H9 (cell line): ENCODE measurements at places on chromosomes 13 and 19.

DNA sequence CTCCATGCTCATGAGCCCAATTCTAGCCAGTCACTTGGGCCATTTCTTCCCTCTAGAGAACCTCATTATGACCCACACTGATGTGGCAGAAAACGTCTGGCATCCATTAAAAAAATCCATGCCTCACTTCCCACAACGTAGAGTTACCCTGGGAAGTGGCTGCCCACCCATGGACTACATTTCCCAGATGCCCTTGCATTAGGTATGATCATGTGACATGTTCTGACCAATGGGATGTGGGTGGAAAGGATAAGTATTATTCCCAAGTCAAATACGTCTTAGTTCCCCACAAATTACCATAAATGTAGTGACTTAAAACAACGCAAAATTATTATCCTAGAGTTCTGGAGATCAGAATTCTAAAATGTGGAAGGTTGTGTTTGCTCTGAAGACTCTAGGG lies 47.9 kb upstream of the ZNRF4 start:
- no peak for DNase-seq

DNA sequence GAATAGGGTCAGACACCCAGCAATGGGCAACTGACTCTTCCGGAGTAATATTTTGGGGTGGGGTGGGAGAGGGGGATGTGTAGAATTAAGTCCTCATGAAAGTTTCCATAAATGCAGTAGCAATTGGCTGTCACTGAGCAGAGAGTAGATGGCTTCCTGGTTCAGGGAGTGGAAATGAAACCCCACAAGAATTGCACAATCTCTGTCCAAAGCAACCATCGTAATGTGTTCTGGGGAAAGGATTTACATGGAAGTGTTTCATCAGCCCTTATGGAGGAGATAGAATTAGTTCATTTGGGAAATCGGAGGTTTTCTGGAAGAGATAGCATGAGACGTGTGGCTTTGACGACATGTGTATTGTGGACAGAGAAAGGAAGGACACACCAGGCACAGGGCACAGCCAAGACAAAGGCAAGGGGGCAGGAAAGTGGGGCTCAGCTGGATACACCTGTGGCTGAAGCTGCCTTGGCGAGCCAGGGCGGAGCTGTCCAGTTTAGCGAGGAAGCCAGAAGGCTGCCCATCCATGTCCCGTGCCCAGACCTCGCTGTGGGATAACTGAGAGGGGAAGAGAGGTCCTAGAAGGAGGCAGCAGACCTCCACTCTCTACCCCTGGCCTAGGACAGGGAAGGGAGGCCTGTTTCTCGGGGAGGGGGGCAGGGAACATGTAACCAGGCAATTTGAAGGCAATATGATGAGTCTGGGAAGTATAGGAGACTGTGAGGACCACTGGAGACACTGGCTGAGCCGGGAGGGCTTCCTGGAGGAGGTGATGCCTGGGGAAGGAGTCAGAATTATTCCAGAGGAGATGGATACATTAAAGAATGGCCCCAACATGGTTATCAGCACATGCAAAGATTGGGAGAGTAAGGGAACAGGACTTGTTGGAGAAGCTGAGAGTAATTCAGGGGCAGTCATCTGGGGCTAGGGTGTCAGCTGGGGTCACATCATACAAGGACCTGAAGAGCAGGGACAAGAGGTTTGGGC lies 2.6 kb upstream of the CLEC4G start:
- no peak for DNase-seq

DNA sequence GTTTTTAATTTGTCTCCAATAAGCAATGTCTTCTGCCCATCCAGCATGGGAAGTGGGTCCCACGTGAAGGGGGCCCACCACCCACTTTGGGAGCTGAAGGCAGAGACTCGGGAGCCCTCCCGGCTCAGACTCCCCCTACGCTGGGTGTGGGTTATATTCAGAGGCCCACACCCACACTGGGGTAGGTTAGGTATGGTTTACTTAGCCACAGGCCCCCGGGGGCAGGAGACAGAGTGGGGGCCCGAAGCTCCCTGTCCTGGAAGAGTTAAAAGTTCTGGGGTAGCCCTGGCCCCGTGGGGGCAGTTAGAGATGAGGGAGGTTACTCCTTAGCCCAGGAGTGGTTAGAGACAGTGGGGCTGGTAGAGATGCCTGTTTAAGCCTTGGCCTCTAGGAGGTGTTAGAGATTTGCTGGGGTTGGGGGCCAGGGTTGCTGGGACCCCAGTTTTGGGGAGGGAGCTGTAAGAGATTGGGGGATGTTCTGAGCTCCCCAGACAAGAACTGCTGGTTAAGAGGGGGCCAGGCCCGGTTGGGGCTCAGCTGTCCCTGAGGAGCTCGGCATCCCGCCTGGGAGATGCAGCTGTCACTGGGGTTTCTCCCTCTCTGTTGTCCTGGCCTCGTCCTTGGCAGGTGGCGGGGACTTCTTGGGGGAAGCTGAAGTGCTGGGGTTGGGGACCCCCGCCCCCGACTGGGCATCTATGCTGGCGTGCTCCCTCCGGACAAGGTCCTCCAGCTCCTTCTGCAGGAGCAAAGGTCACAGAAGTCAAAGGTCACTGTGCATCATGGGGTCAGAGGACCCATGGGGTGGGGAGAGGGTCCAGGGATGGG lies 712 bp upstream of the RINL start:
- no peak for DNase-seq

GRCh38 chr19:30111021-30111855 lies 169.2 kb downstream of the URI1 start:
- DNase-seq = no peak

GRCh38 chr19:29837448-29837981 lies 25.7 kb downstream of the CCNE1 start:
- no peak for DNase-seq

GRCh38 chr13:110506859-110507566 lies 54.5 kb downstream of the RAB20 start:
- no peak for DNase-seq

DNA sequence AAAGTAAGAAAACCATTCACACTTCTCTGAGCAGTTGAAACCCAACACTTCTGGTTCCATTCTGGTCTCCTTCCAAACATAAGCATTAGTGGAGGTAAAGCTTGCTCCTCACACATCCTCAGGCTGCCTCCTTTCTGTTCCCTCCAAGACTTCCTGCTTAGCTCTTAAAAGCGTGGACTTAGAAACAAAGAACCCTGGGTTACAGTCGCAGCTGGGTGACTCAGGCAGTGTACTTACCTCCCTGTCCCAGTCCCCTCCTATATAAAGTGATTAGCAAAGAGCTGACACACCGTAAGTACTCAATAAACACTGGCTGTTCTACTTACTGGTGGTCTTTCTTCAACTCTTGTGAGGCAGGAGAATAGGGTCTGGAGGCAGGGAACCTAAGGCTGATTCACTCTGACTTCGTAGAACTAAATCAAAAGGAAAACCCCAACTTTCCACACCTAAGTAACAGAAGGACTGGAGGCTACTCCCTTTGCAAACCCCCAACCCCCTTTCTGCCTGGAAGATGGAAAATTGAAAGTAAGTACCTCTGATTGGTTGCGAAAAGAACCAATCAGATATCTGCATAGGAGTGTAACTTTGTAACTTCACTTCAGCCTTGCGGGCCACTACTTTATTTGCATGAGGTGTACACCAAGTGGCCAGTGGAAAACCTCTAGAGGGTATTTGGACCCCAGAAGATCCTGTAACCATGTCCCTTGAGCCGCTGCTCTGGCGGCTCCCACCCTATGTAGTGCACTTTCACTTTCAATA lies 165.4 kb downstream of the SUCLA2 start:
- DNase-seq = no peak

GRCh38 chr13:32233062-32233461 lies 82.1 kb downstream of the ZAR1L start:
- DNase-seq = no peak

DNA sequence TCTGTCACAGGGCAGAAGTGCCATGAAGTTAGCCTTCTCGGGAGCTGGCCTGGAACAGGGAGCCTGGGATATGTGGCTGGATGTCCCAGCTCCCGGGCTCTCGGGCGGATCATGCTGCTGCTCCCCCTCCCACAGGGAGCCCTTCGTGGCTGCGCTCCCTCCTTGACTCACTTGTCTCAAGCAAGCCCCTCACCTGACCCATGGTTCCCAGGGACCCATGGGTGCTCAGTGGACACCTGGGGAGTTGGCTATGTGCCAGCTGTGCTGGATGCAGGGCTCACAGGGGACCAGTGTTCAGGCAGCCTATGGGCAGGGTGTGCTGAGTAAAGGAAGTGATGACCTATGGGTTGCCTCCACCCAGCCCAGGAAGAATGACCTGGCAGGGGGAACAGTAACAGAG lies 213.1 kb upstream of the SGCG start:
- DNase-seq = no peak
